ENCODE measurements at places on chromosomes 13 and 19.

DNA sequence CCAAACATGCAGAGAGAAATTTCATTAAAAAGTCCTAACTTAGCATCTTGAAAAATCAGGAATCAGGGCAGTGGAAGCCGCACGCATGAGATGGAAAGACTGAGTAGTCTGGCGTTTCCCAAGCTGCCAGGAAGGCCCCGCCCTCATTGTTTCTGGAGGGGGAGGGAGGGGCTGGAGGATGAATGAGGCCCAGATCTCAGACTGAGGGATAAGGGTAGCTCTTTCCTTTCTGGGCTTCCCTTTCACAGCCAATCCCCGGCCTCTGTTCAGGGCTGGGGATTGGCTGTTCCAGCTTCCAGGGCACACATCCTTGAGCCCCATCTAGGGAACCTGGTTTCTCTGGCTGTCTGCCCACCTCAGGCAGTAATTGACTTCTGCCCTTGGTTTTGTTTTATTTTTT lies 7.3 kb downstream of the C19orf53 start:
- no peak for DNase-seq

GRCh38 chr13:94419925-94420305 lies 59.6 kb downstream of the DCT start:
- no peak for DNase-seq

- no peak for DNase-seq
Measured at GRCh38 chr19:13794398-13794756, 866 bp upstream of the ZSWIM4 start.

GRCh38 chr19:371501-372168 lies 27.0 kb upstream of the MIER2 start:
- no peak for DNase-seq

GRCh38 chr13:23651887-23652286 lies 81.7 kb downstream of the TNFRSF19 start:
- no peak for DNase-seq

GRCh38 chr13:71912524-71912923 lies 45.5 kb upstream of the DACH1 start:
- no peak for DNase-seq

GRCh38 chr13:62482351-62482750 lies 1066.7 kb upstream of the PCDH20 start:
- no peak for DNase-seq

GRCh38 chr19:50804420-50805272 lies 14.4 kb downstream of the ACP4 start:
- DNase-seq, result peak; percentile 86

DNA sequence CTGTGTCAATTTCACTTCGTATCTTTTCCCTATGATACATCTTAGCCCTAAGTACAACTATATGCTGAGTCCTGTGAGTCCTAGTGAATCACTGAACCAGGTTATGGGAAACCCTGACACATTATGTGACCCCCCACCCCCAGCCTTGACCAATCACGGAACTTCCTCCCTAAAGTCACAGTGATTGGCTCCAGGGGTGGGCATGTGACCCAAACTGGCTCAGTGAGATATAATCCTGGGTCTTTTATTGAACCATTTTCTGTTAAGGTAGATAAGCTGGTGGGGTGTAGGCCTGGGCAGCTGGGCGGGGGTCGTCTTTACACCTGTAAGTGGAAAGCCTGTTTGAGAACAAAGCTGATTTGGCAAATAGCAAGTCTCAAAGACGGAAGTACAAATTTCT lies 19.8 kb upstream of the FBL start:
- no peak for DNase-seq

DNA sequence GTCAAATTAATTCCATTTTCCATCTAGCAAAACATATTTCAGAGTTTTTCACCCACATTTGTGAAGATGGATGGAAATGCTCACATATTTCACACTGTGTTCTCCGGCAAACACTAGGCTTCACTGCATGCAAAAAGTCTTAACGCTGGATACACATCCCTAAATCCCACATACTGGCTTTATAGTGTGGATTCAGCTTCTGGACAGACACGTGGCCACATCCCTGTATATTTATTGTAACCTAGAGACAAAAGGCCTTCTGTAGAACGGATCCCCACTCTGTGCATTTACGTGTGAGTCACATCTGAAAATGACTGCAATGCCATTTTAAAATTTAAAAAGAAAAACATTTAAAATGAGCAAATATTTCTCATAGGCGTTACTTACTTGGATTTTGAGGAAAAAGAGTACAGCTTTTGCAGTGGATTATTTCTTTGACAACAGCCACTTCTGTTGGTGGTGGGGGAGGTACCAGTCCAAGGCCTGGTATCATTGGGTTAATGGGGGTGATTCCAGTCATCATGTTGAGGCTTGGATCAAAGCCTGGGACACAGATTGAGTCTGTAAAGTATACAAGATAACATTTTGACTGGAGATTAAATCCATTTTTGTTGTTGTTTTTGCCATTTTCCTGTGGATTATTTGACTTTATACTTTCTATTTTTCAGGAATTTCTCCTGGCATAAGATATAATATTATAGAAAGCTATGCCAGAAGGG lies 337.7 kb downstream of the DNAJC15 start:
- DNase-seq, result no peak

- no peak for DNase-seq
Measured at GRCh38 chr19:16118489-16119033, 6.9 kb downstream of the RAB8A start.

DNA sequence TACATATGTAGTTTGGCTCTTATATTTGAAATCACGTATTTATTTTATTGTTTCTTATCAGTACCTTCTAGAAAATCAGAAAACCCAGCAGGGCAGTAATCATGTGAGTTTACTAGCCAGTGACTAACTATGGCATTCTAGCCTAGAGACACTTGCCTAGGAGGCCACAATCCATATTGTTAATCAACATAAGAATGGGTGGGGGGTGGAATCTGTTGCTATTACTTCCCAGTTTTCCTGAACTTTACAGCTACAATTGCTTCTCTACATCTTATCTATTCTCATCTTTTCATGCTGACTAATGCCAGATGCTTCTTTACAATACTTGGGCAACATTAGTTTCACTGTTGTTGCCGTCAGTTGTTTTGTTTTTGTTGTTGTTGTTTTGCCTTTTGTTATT lies 18.7 kb upstream of the ATXN8OS start:
- DNase-seq, result no peak

GRCh38 chr13:20188667-20189553 lies 3.8 kb downstream of the GJB2 start:
- DNase-seq, result no peak

GRCh38 chr13:106375085-106375484 lies 160.4 kb downstream of the EFNB2 start:
- DNase-seq, result no peak

- DNase-seq, result no peak
Measured at GRCh38 chr13:107730813-107731212, 484.5 kb downstream of the LIG4 start.

DNA sequence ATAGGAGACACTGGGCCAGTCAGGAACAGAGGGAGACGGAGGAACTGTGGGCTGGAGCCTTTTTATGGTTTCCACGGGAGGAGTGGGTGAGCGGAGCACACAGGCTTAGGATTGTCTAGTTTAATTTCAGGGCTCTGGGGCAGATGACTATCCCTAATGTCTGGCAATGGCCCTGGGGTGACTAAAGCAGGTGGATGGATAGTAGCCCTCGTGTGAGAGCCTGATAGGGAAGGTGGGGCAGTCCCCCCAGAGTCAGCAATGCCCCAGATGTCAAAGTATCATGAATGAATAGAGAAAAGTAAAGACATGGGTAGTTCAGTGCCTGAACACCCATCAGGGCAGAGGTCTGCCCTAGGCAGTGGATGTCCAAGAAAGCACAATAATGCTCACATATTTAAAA lies 94.2 kb downstream of the ZDHHC20 start:
- DNase-seq, result no peak

- no peak for DNase-seq
Measured at GRCh38 chr13:40342461-40342860, 324.0 kb downstream of the FOXO1 start.

- no peak for DNase-seq
Measured at GRCh38 chr13:42758515-42758914, 22.9 kb upstream of the FAM216B start.

- DNase-seq, result no peak
Measured at GRCh38 chr13:34217343-34218025, 399.5 kb downstream of the RFC3 start.

GRCh38 chr13:111295886-111296285 lies 24.6 kb upstream of the TEX29 start:
- no peak for DNase-seq

DNA sequence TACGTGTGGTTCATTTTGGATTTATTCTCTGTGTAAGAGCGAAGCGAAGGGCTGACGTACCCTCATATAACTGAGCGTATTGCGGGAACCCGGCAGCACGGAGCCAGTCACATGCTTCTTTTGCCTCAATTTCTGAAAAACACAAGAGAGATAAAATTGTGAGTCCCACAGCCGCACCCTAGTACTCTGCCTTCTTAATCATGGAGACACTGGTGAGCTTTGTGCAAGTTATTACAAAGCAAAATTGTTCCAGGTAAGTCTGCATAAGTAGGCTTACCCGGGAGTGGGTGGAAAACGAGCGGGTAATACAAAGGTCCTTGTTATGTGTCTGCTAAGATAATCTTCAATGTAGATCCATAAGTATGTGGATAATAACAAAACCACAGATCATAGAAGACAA lies 118.1 kb downstream of the STARD13 start:
- DNase-seq, result no peak

DNA sequence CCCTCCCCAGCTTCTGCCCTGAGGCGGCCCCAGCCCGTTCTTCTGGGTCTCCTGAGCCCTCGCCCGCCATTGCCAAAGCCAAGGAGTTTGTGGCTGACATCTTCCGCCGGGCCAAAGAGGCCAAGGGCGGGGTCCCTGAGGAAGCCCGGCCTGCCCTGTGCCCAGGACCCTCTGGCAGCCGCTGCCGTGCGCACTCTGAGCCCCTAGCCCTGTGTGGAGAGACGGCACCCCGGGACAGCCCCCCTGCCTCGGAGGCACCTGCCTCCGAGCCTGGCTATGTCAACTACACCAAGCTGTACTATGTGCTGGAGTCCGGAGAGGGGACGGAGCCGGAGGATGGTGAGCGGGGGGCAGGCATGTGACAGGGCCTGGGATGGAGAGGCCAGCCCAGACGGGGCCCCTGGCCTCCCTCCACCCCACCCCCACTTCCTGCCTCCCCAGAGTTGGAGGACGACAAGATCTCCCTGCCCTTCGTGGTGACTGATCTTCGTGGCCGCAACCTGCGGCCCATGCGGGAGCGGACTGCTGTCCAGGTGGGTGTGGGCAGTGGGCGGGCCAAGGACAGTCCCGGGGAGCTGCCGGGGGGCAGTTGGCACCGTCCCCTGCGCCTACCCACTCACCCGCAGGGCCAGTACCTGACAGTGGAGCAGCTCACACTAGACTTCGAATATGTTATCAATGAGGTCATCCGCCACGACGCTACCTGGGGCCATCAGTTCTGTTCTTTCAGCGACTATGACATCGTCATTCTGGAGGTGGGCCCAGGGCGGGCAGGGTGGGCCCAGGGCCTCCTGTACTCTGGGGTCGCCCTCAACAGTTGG lies 7.0 kb downstream of the DCAF15 start:
- DNase-seq, result no peak

- no peak for DNase-seq
Measured at GRCh38 chr13:72415817-72416216, 311.6 kb downstream of the MZT1 start.

GRCh38 chr13:90498096-90498495 lies 849.4 kb upstream of the MIR17HG start:
- DNase-seq, result no peak

DNA sequence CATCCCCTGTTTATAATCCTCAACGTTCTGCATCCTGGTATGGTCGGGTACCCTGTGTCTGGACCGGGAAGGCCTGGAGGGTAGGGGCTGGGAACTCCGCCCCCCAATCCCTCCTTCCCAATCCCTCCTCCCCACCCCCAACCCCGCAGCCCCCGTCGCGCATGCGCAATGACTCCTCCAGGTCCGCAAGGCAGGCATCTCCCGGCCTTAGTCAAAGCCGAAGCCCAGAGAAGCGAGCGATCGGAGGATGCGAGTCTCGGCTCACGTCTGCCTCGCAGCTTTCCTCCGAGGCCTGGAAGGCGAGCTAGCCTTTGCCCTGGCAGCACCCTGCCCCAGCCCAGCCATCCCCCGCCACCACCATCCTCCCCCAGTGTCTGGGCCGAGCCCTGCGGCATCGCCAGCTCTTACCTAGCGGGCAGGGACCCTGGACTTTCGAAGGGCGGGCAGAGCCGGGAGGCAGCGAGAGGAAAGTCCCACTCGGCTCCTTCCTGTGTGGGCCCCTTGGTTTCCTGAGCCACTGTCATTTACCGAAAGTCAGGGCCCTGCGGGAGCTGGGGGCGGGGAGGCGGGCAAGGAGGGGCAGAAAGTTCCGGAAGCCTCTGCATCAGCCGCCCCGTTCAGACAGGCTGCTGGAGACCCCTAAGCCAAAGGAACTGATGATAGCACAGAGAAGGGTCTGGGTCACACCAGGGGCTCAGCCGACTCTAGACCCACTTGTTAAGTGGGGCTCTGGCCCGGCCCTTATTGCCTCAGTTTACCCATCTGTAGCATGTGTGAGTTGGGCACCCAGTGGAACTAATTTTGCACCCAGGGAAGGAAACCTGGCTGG lies at the start of gene JAK3:
Gene JAK3, minus strand, starts transcription at position 445 of the 829 bp plus-strand sequence. CDS start 3,565 bp downstream, outside the sequence.
- DNase-seq, result peak; percentile 63

GRCh38 chr13:21898945-21899344 lies 228.1 kb downstream of the FGF9 start:
- DNase-seq, result no peak

DNA sequence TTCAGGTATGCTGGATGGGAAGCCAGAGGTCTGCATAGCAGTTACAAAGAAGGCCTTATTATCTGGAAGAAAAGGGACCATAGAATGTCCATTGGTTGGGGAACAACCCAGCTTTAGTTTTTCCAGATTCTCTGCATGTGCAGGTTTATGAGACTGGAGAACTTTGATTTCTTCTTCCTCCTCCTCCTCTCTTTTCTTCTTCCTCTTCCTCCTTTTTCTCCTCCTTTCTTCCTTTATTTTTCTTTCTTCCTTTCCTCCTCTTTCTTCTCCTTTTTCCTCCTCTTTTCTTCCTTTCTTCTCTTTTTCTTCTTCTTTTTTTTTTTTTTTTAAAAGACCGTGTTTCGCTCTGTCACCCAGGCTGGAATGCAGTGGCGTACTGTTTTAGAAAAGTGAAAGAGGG lies 30.9 kb downstream of the EPN1 start:
- no peak for DNase-seq

DNA sequence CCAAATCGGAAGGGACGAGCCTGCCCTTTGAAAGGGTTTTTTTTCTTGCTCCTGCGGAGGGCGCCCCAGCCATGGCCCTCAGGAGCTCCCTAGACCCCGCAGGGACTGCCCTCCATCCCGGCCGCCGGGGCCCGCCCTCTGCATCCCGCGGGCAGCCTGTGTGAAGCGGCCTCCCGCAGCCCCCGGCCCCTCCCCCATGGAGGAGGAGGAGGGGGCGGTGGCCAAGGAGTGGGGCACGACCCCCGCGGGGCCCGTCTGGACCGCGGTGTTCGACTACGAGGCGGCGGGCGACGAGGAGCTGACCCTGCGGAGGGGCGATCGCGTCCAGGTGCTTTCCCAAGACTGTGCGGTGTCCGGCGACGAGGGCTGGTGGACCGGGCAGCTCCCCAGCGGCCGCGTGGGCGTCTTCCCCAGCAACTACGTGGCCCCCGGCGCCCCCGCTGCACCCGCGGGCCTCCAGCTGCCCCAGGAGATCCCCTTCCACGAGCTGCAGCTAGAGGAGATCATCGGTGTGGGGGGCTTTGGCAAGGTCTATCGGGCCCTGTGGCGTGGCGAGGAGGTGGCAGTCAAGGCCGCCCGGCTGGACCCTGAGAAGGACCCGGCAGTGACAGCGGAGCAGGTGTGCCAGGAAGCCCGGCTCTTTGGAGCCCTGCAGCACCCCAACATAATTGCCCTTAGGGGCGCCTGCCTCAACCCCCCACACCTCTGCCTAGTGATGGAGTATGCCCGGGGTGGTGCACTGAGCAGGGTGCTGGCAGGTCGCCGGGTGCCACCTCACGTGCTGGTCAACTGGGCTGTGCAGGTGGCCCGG lies 815 bp downstream of the MAP3K10 start:
- no peak for DNase-seq
